T-helper 2 cell treated with Interferon-gamma antibody and Interleukin-4, amounts not matched to agents 5 μg/mL and 100 μg/mL, for 36 hours (primary cell): ENCODE measurements at places on chromosomes 13 and 19.

DNA sequence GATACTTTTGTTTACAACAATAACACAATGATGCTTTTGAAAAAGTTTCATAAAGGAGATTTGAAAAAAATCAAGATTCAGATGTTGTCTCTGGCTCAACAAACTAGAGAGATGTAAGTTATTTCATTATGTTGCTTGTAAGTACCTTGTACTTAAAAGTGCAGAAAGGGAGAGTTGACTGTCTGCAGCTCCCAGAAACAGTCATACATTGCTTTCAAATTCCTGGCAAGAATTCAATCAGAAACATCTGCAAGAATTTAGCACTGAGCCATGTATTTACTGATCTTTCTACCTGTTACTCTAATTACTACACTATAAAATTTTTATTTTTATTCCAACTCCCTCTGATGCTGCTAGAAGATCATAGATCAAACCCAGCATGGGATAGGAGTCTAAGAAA lies 1261.3 kb upstream of the SPRY2 start:
- no peak for DNase-seq

DNA sequence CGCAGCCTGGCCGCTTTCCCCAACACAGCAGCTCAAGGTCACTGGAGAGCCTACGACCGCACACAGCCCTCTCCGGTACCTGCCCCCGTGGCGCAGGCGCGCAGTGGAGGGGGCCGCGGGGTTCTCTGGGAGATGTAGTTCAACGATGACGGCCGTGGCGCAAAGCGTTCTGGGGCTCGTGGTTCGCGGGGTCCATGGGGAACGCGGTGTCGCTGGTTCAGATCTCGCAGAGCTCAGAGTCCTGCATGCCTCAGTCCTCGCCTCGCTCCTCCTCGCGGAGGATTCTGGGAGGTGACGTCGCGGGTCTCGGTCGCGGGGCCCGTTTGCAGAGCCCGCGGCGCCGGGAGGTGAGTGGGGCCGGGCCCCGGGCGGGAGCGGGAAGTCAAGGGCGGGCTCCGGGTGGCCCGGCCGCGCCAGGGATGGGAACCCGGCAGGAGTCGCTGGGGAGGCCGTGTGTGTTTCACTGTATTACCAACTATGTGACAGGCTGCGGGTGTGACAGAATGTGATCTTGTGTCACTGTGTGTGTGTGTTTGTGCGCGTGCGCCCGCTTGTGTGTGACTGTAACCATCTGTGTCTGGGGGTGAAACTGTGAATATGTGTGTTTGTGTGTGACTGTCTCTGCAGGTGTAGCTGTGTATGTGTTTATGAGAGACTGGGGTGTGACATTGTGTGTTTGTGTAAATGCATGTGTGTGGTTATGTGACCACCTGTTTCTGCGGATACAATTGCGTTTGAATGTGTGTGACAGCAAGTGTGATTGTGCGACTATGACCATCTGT lies at the start of gene ZNF527:
ZNF527 (plus strand) TSS at position 220 of the 782 bp plus-strand sequence. CDS start 3,100 bp downstream, outside the sequence.
- DNase-seq, result peak; percentile 96

- no peak for DNase-seq
Observed at GRCh38 chr13:82370316-82370715, 1512.0 kb downstream of the SLITRK1 start.

DNA sequence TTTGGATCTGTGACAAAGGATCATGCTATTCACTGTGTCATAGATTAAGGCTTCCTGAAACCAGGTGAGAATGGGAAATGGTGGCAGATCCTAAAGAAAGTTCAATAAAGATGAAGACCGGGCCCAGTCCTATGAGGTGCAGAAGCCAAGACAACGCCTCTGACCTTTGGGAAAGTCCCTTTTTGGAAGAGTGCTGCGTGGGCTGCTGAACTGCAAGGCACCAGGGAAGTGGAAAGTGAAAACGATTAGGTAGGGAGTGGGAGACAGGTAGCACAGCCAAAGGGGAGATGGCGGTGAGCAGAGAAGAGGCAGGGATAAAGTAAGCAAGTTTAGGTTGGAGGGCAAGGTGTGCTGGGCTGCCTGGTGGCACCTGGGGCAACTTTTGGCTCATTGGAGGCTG lies 16.3 kb downstream of the MBNL2 start:
- DNase-seq, result no peak
